ENCODE measurements at places on chromosomes 7 and 10.

- peak; percentile 1 for DNase-seq
Observed at GRCh38 chr7:50369143-50370026, 64.9 kb downstream of the IKZF1 start.

DNA sequence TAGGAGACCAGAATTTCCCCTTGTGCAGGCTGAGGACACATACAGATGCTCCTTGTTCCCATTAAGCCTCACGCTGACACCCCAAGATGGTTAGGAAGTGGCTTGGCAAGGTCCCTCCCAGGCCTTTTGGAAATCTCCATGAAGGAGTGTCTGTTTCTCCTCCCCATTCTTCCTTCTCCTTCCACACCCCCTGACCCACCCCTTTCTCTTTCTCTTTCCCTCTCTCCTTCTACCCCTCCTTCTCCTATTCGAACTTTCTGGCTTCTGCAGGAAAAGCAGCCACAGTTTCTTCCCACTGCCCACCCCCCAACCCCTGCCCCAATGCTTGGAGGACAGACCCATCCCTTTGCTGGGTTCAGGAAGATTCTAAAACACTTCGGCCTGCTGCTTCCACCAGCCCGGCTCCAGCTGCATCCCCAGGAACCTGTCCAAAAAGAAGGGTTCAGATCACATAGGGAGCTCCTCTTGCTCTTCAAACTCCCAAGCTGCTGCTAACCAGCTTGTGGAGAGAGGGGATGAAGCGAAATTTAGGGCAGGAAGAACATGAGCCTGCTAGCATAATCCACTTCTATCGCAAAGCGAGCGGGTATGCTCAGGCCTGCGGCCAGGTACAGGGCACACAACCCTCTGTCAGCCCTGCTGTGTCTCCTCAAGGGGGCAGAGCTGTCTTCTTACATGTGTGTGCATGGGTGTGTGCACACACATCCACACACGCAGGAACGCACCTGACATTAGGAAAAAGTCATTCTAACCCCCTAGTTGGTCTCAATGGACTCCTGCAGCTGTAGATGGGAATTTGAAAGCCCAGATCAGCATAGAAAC, 80.4 kb downstream of the PPP1R3C start:
- no peak for DNase-seq

DNA sequence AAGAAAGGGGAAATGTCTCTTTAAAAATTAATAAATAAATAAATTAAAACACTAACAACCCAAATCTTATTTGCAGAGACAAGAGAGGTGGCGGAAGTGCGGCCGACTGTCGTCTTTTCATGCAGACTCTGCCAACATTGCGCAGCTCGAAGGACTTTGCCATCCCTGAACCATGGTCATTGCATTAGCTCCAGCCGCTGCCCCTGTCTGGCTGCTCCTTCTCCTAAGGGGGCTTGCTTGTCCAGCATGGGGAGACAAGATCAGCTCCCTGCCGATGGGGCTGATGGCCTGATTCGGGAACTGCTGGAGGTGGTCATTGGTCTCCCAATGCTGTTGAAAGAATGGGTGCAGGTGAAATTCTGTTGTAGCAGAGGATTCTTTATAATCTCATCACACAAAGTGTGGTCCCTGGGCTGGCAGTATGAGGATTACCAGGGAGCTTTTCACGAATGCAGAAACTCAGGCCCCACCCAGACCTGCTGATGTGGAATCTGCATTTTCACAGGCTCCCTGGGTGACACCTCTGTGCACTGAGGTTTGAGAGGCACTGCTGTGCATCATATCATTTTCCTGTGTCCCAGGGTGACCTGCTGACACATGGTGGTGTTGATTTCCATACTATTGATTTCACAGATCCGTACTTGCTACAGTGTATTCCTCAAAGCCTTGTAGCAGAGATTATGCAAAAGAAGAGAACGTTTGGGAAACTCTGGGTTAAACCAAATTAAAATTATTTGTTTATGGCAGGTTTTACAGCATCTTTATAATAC, 172.4 kb upstream of the ZMIZ1 start:
- no peak for DNase-seq

- no peak for DNase-seq
Observed at GRCh38 chr10:48273741-48274140, 755 bp downstream of the FRMPD2 start.

DNA sequence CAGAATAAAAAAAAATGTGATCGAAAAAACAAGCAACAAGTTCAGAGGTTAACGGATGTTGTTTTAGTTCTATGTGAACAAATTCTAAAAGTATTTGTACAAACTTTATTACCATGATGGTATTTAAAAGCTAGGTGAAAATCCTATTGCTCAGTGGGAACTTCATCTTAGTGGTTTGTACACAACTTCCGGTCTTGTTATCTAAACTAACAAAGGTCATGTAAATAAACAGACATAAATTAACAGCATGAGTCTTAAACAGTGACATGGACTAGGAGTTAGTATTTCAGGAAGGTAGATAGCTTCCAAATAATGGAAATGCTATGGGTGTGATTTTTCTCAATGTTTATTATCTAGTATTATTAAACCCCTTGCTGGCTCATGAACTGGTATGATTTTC, 83.8 kb downstream of the SPAG6 start:
- DNase-seq = no peak

GRCh38 chr7:28581351-28581750, 169.0 kb downstream of the CREB5 start:
- DNase-seq = no peak
